DMS153 (cell line): ENCODE measurements at places on chromosomes 13 and 19.

DNA sequence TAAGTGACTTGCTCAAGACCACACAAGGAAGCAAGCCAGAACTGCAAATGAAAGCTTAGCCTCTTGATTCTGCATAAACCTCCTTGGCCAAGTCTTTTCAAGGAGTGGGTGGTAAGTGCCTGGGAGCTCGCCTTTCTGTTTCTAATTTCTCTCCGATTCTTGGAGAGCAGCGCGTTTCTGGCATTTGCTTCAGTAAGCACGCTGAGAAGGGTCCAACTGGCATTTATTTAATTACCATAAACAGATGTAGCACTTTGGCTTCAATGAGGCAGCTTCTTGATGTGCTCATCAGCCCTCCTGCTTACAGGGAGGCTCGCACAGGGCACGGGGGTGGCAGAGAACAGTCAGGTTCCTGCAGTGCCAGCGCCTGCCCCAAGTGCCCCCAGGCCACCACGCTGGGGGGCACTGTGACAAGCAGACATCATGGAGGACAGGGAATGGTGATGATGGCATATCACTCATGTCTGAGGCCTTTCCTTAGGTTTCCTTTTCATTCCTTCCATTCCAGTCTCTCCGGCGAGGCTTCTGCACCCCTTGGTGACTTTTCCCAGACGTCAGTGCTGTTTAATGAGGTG is 13.3 kb downstream of the SIAH3 start:
- no peak for DNase-seq

DNA sequence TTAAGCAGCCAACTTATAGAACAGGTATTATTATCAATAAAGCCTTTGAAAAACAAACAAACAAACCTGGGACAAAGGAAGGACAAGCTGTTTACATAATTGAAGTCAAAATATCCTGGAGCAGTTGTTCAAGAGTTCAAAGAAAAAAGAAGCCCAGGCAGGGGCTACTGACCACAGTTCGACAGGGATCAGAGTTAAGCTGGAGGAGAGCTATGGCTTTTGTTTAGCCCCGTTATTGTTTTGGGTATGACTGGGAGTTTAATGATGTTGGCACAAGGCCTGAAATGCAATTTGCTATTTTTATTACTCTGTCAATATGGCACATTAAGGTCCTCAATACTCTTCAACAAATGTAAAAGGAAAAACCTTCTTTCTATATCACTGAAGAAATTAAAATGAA is 624.4 kb upstream of the KLHL1 start:
- DNase-seq: peak; percentile 92

DNA sequence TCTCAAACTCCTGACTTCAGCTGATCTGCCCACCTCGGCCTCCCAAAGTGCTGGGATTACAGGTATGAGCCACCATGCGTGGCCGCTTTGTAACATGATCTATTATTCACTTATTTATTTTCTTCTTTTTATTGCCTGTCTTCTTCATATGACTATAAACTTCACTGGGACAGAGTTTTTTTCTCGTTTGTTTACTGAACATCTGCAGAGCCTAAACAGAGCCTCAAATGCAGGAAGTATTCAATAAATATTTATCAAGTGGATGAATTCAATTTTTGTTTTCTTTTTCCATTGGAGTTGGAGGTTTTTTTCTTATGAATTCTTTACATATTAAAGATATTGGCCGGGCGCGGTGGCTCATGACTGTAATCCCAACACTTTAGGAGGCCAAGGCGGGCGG is 54.7 kb downstream of the SKA3 start:
- DNase-seq: no peak

DNA sequence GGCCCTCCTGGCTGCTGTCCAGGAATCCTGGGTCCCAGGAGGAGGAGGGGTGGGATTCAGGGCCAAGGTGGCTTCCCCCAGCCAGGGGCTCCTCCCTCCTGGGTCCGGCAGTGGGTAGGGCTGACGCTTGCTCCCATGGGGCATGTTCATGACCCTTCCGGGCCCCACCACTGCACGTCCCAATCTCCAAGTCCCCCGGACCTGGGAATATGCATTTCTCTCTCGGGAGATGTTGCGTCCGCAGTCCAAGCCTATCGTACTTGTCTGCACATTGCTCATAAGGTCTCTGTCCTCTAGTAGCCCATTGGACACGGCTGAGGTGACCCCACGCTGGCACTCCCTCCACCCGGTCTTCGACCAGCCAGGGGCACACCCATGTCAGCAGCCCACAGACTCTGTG is 192.3 kb downstream of the TEX29 start:
- no peak for DNase-seq

- no peak for DNase-seq
These were observed 1527.5 kb upstream of the SLC10A2 start for GRCh38 chr13:104593693-104594092.

GRCh38 chr19:19338082-19338481 is 17.5 kb downstream of the MAU2 start:
- no peak for DNase-seq

GRCh38 chr19:2199861-2200623 is 36.1 kb downstream of the PLEKHJ1 start:
- DNase-seq: no peak

- DNase-seq: no peak
These were observed 132.4 kb downstream of the USP12 start for GRCh38 chr13:27039171-27039701.

- DNase-seq: no peak
These were observed 25.8 kb upstream of the TINCR start for GRCh38 chr19:5593343-5594255.

DNA sequence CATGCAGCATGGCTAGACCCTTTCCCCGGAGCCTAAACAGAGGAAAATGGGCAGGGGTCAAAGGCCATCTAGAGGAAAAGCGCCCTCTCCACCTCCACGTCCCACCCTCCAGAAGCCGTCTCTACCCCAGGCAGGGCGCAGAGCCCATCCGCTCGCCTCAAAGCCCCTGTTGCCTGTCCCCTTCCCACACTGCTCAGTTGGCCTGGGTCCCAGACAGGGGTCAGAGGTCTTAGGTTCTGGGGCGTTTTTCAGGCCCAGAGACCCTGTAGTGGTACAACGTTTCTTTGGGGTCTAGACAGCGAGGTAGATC is 285 bp downstream of the TMEM143 start:
- no peak for DNase-seq

DNA sequence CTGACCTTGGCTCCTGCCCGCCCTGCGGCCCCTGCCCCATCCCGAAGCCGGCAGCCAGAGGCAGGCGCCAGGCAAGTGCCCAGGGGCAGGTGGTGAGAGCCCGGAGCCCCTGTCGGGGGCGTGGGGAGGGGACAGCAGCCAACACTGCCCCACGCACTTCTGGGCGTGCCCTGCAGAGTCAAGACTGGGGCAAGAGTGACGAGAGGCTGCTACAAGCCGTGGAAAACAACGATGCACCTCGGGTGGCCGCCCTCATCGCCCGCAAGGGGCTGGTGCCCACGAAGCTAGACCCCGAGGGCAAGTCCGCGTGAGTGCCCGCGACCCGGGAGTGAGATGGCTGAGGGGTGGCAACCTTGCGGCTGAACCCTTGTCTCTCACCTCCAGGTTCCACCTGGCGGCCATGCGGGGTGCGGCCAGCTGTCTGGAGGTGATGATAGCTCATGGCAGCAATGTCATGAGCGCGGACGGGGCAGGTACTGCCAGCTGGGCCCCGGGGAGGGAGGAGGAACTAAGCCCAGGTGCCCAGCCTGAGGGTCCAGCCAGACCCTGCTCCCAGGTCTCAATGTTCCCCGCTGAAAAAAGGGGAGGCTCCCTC is 17.3 kb downstream of the ANKRD24 start:
- peak; percentile 16 for DNase-seq

DNA sequence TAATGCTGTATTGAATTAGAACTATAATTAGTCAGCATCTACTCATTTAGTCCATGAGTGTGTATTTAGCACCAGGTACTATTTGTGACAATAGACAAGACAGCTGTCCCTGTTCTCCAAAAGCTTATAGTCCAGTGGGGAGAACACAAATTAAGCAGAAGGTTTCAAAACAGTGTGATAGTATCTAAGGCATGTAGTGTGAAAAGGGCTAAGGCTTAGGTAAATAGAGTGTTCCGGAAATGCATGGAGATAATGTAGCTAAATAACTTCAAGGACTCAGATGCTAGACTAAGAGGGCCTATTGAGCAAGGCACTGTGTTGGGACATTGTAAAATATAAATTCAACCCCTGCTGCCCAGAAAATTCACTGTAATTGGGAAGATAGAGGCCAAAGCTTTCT is 144.1 kb upstream of the MIR17HG start:
- DNase-seq: peak; percentile 83

GRCh38 chr19:13134626-13135025 is 15.5 kb downstream of the STX10 start:
- DNase-seq: no peak

- no peak for DNase-seq
These were observed 1.2 kb downstream of the KCNRG start for GRCh38 chr13:50016444-50016843.

DNA sequence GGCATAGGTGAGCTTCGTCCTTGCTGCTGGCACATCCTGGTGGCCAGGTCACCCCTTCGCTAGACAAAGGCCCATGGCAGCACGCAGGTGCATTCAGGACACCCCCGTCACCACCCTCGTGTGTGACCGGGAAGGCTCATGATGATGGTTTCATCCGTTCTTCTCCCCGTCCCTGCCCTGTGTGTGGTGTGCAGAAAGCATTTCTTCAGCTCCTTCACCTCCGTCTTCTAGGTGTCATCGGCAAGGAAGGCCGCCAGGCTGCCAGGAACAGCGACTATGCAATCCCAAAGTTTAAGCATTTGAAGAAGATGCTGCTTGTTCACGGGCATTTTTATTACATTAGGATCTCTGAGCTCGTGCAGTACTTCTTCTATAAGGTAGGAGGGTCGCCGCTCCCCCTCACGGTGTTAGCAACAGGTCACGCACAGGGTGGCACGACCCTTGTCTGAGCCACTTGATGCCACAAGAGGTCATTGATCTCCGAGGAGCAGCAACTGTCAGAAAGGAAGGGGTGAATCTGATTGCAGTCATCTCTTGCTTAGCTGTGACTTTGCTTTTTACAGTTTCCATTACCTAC is 111.0 kb upstream of the MCF2L start:
- no peak for DNase-seq

DNA sequence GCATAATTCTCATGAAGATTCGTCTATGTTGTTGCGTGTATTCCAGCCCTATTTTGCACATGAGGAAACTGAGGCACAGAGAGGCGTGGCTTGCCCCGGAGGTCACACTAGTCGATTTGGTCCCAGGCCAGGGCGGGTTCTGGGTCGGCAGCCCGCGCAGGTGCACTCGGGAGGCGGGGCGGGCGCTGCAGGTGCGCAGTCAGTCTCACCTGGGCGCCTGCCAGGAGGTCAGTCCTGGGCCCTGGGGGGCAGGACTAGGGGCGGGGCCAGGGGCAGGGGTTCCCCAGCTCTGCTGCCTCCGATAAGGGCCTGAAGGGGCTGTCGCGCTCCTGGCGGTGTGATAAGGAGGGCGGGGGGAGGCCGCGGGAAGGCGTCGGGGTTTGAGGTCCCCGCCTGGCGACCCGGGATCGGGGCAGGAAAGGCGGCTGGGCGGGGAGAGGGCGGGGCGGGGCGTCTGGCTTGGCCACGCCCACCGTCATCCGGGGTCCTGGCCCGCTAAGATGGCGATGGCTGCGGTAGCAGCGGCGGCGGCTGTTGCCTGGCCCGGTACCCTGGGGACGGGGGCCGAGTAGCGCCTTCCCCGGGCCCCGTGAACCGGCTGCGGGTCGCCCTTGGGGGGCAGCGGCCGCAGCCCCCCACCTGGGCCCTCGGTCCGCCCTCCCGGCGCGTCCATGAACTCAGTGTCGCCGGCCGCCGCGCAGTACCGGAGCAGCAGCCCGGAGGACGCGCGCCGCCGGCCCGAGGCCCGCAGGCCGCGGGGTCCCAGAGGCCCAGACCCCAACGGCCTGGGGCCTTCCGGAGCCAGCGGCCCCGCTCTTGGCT is at the start of gene ATG4D:
TSS of gene ATG4D (plus strand) at position 485 of the 822 bp plus-strand sequence. CDS start at position 672, 187 bp downstream.
- DNase-seq: peak; percentile 88

DNA sequence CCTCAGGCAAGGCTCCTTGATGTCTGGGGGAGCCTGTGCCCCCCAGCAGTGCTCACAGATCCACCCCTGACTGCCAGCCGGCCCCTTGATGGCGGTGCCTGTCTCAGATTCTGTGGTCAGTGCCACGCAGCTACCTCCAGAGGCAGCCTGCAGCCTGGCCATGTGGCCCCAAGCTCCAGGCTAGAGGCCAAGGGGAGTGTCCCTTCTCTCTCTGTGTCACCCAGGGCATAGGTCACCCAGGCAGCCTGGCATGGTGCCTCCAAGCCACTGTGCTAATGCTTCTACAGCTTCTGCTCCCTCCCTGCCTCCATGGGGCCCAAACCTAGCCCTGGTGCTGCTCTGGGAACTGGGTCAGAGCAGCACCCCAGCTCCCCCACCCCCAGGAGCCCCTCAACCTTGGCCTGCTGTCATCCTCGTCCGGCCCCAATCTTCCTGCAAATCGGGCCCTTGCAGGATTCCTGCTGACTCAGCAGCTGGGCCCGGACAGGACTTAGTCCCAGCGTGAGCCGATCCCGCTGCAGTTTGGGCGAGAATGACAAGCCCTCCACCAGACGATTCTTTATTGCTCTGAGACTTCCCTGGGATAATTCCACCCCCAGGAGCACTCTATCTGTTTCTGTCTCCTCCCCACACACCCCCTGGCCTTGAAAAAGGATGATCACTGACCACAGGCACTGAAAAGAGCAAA is 2.8 kb upstream of the ARL11 start:
- DNase-seq: no peak

- no peak for DNase-seq
These were observed 710 bp downstream of the SHD start for GRCh38 chr19:4279530-4280422.

DNA sequence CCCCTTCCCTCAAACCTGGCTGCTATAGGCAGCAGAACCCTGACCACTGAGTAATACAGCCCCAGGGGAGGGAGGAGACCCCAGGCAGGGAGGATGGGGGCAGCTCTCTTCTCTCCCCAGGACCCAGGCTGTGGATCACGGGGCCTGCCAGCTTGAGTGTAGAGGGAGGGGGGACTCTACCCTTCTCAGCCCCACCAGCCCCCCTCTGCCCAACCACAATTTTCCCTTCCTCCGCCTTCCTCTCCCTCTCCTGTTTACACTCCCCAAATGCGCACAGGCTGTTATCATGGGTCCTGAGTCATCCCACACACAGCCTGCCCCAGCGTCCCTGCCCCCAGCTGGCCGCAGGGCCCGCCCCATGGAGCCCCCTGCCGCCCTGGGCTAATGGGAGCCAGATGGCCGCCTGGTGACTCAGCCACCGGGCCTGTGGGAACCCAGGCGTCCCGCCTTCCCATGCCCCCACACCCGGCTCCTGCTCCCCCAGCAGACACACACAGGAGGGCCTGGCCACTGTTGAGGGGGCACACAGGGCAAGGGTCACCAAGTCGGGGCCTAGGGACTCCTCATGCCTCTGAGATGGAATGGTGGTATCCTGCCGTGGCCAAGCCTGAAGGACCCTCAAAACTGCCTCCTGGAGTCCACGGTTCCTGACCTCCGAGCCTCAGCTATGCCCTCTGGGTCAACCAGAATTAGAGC is 13.6 kb downstream of the CCDC97 start:
- DNase-seq: no peak
